ENCODE measurements at places on chromosomes 7 and 10. TPM values are rescaled to one million over a fixed set of nuclear protein-coding genes. Genes with fewer than 3 reads are reported as not detected.

- DNase-seq: peak; percentile 44
Observed at GRCh38 chr10:105950410-105950809, 1214.1 kb downstream of the SORCS1 start.

DNA sequence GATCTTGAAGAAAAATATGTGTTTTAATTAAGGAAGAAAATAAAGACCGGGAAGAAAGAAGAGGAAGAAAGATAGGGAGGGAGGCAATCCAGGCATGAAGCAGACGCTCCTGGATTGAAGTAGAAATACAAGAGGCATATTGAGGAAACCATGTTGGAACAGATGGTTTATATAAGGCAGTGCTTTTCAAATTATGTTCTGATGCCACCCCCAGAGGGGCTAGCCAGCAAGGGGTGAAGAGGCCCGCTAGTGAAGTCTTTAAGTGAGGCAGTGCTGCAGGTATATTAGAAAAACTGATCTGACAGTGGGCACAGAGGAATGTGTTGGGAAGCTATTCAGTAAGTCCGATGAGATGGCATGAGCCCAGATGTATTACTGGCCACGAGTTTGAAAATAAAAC lies 40.1 kb downstream of the REEP3 start:
- DNase-seq: no peak

LRRC17 gene
- total RNA-seq: 0.39 TPM

GRCh38 chr7:66167773-66168387 lies 37.3 kb upstream of the TPST1 start:
- no peak for DNase-seq
